Heart right ventricle (tissue), 16 donors: ENCODE measurements at places on chromosomes 3 and 15.

GRCh38 chr3:194269610-194270145 is 81.5 kb downstream of the CPN2 start:
- DNase-seq: peak; percentile 94

- no peak for DNase-seq
Measured at GRCh38 chr3:119717520-119717919, 14.7 kb downstream of the CFAP91 start.

GRCh38 chr3:53998980-53999379 is 107.3 kb upstream of the SELENOK start:
- DNase-seq: peak; percentile 49

DNA sequence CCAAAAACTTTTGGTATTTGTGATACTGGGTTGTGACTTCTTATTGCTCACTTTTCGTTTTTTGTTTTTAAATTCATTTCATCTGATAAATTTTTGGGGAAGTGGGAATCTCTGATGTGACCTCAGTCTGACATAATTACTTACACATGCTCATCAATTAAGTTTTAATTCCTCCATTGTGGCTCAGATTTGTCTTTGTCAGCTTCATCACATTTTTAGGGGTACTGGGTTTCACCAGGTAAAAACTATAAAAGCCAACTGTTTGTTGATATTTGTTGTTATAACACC is 425.3 kb upstream of the TGFBR2 start:
- DNase-seq: no peak

DNA sequence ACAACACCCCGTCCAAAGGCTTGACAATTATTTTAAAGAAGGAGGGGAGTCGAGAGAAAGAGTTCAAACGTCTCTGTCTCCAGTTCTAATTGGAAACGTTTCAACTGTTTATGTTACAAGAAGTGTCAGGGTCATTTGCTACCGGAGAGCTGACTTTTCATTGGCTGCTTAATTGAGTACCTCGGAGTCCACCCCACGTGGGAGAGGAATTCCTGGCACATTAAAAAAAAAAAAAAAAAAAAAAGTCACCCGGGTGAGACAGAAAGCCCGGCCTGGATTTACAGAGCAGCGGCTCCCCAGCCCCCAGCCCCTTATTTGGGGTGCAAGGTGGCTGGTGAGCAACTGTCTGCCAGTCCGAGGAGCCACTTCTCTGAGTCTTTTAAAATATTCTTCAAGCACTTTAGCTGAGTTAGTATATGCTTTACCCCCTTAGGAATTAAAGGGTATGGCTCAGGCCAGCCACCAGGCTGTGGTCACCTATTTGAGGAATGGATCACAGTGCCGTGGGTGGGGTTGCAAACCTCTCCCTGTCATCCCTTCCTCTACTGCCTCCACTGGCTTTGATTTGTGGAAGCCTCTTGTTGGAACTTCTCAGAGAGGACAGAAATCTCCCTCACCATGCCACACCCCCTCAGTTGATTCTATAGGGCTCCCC is 3.9 kb upstream of the TLE3 start:
- peak; percentile 25 for DNase-seq

DNA sequence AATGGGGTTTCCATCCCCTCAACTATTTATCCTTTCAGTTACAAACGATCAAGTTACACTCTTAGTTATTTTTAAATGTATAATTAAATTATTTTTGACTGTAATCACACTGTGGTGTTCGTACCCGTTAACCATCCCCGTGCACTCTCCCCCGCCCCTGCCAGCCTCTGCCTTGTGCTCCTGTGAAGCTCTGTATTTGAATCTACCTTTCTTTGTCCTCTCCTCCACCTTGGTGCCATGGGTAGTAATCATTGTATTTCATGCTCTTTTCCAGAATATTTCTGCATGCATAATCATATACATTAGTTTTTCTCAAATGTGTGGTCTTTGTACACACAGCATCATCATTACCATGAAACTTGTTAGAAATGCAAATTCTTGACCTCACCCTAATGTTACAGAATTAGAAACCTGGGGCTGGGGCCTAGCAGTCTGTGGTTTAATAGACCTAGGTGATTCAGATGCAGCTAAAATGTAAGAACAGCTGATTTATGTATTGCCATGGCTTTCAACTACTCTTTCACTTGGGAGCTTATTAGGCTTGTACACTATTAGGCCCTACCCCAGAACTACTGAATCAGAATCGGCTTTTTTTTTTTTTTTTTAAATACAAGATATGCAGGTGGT is 91.5 kb downstream of the STT3B start:
- DNase-seq: no peak

- no peak for DNase-seq
Measured at GRCh38 chr3:71504250-71505036, 79.1 kb downstream of the FOXP1 start.

- DNase-seq: no peak
Measured at GRCh38 chr3:64022451-64023186, 675 bp downstream of the PSMD6 start.

DNA sequence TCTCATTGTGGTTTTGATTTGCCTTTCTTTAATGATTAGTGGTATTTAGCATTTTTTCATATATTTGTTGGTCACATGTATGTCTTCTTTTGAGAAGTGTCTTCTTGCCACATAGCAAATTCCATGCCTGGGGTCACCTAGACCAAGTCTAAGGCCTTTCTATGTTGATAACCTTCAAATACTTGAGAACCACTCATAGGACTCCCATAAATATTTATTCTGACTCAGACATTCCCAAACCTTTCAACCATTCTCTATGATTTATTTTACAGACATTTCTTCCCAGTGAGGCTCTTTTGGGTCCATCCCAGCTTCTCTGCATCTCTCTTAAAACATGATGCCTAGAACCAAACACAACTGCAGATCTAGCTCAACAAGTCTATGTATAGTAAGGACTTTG is 69.2 kb downstream of the ATP8B4 start:
- no peak for DNase-seq

DNA sequence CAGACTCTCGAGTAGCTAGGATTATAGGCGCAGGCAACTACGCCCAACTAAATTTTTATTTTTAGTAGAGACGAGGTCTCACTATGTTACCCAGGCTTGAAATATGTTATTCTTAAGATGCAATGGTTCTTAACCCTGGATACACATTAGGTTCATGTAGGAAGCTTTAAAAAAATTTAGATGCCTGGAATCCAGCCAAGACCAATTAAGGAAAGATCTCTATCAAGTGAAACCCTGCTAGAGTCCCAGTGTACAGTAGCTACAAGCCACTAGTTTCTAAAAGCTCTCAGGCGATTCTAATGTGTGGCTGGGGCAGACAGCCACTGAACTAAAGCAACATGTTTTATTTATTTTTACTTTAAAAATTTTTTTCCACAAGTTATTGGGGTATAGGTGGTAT is 33.2 kb downstream of the TRIM69 start:
- DNase-seq: no peak

DNA sequence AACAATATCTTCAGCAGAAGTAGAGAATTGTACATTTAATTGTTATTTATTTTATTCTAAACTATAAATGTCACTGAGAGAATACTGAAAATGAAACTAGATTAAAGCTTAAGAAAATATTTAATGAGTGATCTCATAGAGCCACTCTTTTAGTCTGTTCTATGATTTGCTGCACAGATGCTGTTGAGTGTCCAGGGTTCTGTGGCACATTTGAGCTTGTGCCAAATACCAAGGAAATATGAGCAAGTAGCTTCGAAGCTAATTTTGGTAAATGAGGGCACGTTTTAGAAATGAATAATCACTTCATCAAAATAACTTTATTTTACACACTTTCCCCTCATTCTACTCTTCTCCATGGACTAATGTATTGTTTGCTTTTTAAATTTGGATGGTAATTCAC is 53.6 kb upstream of the THRB start:
- no peak for DNase-seq

GRCh38 chr3:110711851-110712516 is 359.6 kb upstream of the NECTIN3 start:
- no peak for DNase-seq
